ENCODE measurements at places on chromosomes 2 and 18.

- DNase-seq, result peak; percentile 65
Observed at GRCh38 chr2:197308585-197308984, 2.0 kb downstream of the ANKRD44 start.

DNA sequence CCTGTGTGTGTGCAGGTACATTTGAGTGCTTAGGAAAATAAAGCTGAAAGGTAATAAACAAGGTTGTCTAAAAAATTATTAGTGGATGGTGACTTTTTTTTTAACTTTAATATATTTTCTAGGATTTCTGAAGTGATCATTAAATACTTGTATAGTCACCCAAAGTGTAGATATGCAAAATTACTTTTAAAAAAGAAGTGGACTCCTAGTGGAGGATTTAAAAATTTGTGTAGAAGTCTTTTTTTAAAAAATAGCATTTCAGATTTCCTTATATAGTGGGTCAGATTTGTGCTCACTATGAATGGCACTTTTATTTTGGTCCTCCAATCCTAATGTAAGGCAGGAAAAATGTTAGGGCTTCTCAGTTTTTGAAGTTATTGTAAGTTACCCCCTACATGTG is 3.9 kb downstream of the GORASP2 start:
- no peak for DNase-seq

DNA sequence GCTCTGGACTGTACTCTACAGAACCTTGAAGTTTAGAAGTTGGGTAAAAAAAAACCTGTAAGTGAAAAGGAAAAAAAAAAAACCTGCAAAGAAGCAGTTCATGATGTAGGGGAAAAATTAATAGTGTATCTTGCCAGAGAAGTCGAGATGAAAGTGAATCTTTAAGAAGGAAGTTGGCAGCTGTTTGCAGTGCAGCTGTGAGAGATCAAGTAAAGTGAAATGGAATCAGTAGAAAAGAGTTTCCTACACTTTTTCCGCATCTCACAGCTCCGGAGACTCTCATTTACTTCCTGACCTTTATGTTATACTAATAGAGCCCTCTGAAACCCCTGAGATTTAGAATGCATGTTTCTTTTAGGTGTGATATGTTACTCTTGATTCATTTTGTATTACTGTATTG is 19.2 kb downstream of the RNMT start:
- DNase-seq, result no peak

DNA sequence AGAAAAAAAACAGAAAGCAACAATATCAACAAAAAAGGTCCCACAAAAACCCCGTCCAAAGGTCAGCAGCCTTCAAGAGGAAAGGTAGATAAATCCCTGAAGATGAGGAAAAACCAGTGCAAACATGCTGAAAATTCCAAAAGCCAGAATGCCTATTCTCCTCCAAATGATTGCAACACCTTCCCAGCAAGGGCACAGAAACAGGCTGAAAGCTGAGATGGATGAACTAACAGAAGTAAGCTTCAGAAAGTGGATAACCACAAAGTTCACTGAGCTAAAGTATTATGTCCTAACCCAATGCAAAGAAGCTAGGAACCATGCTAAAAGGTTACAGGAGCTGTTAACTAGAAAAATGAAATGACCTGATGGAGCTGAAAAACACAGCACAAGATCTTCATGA is 226.4 kb upstream of the DSEL start:
- DNase-seq, result no peak

- no peak for DNase-seq
Observed at GRCh38 chr2:105961599-105962146, 217.0 kb downstream of the NCK2 start.

GRCh38 chr2:946073-946948 is 4.3 kb upstream of the SNTG2 start:
- no peak for DNase-seq

DNA sequence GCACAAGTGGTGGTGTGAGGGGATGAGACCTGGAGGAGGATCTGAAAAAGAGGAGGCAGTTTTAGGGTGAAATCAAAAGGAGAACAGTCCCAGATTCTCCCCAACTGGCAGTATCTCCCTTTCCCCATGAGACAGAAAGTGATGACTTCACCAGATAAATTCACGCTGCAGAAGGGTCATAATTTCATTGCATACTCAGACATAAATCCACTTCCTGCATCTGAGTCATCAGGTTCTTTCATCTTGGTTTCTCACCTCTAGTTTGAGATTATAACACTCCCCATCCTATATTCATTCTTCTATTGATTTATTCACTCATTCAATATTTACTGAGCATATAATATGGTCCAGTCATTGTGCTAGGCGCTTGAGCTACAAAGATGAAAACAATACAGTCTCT is 64.7 kb downstream of the CCDC148 start:
- DNase-seq, result no peak

DNA sequence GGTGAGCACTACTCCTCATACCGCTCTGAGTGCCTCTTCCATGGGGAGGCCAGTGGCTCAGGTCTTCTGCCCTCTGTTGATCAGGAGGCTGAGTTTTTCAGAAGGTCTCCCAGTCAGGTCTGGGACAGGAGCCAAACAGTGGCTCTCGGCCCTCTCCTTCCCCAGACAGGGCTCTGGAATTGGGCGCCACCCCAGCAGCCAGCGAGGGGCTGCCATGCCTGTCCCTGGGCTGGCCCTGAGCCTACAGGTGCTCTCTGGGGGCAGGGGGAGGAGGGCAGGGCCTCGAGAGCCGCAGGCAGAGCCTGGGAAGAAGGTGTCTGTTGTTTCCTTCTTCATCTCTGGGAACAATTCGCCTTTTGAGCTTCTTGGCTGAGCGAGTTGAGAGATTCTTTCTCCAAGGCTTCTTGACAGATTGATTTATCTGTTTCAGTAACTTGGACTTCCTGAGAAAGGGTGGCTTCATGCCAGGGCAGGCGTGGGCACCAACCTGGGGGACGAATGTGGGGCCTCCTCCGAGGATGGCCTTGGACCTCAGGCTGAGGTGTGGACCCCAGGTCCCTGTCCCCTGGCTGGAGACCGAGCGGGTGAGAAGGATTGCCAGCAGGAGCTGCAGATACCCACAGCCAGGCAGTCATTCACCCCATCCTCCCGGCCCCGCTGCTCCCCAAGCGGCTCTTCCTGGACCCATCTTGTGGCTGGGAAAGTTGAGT is 64.7 kb upstream of the GLI2 start:
- no peak for DNase-seq
